ENCODE measurements at places on chromosomes 1 and 21.

- DNase-seq = no peak
These were observed 101.7 kb downstream of the KIF26B start for GRCh38 chr1:245256528-245256927.

DNA sequence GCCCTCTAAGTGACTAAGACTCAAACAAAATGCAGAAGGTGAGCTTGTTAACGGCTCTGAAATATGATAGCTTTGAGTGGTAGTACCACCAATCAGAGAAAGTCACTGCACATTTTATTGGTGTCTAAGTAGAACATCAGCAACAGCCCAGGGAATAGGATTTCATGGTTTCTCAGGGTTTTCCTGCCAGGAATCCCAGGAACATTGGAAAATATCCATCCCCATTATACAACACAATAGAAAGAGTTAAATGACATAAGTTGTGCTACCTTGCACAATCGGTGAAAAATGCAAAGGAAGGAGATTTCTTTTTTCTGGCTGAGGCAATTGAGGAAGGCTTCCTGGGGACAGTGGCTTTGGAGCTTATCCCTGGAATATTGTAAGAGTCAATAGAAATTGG lies 283.1 kb downstream of the HLX start:
- DNase-seq = no peak

DNA sequence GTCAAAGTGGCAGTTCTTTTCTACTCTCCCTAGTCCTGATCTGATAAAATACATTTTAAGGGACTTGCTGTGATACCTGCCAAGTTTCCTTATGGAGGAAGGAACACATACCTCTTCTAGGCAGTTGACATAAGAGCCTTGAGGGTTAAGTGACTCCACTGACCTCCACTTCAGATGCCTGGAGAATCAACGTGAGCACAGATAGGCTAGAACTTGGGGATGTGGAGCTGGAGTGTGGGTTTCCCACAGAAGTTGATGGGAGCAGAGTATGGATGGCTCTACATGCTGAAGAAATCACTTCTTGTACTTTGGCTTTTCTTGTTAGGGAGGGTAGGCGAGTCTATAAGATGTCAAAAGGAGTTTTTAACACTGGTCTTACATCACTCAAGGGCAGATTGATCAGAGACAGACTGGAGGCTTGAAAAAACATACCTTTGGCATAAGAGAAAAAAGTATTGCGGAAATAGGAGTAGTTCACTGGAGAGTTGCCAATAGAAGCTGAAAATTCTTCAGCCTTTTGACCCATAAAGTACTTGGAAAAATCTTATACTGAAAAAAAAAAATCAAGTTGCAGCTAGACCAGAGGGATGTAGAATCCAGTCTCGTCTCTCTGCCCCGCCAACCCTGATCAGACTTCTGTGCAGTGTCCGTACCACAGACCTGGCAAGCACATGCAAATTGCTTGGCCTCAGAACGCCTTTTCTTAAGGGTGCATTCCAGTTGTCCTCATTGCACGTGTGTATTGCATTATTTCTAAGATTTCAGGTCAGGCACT lies 5.5 kb downstream of the RHOU start:
- DNase-seq = no peak

DNA sequence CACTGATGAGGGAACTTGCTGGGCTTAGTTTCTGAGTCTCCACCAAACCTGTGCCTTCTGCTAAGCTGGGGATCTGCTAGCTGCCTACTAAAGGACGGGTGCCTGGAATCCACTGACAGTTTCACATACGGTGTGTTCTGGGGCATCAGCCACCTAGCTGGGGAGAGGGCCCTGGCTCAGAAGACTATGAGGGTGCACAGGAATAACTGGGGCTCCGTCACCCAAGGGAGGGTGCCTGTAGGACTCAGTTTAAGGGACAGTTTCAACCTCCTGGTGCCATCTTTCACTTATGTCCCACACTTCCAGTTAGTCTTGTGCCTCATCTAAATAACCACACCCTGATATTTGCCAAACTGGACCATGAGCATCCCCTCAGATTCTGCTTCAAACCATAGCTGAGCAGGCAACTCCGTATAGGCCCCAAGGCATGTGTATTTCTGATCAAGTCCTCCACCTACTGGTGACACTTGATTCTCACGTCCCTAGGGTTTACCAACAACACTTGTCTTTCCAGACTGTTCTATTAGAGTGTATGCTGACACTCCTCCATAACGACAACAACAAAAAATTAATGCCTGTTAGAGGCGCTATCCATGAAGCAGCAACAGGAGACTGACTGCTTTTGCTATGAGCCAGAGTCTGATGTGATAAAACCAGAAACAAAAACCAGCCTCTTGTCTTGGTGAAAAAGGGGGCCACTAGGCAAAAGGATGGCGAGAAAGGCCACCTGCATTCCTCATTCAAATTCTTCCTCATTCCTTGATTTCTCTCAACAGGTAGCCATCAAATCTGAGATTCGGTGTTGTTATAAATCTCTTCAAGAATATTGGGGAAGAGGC lies 55.0 kb upstream of the PAXBP1 start:
- DNase-seq = no peak

DNA sequence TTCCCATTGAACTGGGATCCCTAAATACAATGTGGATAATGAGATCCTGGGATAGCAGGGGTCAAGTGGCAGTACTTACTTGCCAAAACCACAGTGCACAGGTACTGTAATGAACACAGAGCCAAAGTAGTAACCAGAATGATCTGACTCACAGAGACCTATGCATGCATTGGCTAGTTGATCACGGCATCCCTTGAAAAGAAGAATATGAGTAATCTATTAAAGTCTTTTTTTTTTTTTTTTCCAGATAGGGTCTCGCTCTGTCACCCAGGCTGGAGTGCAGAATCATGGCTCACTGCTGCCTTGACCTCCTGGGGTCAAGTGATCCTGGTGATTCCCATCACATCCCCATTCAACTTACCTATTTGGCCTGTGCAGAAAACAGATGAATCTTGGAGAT lies 29.4 kb upstream of the EIF4G3 start:
- no peak for DNase-seq

DNA sequence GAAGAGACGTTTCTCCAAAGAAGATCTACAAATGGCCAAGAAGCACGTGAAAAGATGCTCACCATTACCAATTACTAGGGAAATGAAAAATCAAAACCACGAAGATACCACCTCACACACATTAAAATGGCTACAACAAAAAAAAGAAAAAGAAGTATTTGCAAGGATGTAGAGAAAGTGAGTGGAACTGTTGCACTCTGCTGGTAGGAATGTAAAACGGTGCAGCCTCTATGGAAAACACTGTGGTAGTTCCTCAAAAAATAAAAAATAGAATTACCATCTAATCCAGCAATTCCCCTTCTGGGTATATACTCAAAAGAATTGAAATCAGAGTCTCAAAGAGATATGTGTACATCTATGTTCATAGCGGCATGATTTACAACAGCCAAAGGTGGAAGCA lies 115.4 kb upstream of the EDN2 start:
- no peak for DNase-seq

GRCh38 chr1:72917920-72918319 lies 635.6 kb upstream of the NEGR1 start:
- no peak for DNase-seq

GRCh38 chr1:93346421-93346993 lies 800 bp downstream of the DR1 start:
- DNase-seq = peak; percentile 1

GRCh38 chr1:70554341-70554740 lies 143.3 kb downstream of the CTH start:
- DNase-seq = no peak

DNA sequence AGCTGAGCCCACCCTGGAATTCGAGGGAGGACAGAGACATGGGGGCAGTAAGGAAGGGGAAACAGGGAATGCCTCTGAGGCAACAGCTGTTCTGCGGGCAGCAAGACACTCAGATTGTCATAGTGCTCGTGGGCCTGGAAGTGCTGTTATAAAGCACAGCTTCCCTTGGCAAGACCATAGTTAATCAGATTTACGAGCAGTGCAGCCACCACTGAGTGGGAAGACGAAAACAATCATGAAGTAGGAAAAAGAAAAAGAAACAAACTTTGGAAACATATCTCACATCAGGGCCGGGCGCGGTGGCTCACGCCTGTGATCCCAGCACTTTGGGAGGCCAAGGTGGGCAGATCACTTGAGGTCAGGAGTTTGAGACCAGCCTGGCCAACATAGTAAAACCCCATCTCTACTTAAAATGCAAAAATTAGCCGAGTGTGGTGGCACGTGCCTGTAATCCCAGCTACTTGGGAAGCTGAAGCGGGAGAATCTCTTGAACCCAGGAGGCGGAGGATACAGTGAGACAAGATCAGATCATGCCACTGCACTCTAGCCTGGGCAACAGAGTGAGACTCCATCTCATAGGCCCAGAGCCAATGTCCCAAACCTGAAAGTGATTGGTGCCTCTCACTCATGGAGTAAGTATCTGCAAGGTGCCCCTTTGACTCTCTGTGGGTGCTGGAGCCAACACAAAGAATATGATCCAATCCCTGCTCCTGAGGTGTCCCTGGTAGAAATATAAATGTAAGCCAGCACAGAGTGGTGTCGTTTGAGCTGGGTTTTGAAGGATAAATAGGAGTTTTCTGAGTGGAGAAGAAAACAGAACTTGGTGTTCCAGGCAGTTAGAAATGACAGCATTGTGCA lies 55.6 kb upstream of the GPR153 start:
- no peak for DNase-seq

DNA sequence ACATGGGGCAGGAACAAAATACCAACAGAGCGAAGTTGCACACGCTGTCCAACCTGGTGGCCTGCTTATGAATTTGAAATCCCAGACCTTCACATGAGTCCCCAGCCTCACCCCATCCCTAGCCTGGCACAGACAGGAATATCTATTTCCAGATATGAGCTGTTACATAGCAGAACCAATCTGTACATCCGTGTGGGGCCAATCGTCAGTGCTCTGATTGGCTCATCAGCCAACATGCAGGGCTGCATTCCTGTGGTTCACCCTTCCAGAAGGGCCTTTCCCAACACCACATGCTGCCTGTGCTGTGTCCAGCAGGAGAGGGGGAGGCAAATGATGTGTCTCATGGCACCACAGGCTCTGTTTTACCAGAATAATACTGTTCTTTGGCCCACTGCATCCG lies 31.3 kb downstream of the CCN1 start:
- DNase-seq = no peak

DNA sequence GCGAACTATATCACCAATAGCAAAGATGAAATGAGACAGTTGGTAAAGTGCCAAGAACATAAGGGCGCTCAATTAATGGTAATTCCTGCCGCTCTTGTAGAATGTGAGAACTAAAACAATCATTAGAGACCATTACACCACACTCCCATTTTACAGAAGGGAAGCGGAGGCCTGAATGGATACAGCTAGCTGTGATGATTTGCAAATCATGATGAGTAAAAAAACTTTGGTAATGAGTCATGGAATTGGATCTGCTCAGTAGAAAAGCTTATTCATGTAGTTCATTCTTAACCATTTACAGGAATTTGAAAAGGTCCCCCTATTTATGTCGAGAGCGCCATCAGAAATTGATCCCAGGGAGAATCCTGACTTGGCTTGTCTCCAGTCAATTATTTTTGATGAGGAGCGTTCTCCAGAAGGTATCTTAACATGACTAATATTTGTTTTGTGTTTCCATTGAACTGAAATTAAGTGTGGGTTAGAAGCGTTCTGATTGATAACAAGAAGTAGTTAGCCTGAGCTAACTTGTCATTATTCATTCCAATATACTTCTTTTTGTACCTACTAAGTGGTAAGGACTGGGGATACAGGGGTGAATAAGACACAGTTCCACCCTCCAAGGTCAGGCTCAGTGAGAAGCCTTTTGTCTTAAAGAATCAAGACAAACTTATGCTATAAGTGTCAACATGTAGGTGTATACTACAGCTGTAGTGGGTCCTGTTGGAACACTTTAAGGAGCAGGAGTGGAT lies 812 bp downstream of the TTC4 start:
- DNase-seq = no peak

DNA sequence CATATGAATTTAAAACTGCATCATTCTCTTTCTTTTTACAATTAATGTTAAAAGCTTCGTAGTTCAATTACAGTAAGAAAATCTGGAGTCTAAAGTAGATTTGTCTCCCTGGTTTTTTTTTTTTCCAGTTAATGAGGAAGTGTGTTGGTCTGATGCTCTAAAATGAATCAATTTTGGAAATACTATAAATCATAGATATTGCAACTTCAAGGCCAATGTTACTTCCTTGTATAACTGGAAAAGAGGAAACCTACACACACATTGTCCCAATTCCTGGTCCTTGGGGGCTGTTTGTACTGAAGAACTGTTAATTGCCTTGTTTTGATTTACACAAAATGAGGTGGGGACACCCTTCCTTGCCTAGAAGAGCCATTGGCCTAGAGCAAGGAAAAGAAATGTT lies 107.2 kb downstream of the RGS2 start:
- no peak for DNase-seq

DNA sequence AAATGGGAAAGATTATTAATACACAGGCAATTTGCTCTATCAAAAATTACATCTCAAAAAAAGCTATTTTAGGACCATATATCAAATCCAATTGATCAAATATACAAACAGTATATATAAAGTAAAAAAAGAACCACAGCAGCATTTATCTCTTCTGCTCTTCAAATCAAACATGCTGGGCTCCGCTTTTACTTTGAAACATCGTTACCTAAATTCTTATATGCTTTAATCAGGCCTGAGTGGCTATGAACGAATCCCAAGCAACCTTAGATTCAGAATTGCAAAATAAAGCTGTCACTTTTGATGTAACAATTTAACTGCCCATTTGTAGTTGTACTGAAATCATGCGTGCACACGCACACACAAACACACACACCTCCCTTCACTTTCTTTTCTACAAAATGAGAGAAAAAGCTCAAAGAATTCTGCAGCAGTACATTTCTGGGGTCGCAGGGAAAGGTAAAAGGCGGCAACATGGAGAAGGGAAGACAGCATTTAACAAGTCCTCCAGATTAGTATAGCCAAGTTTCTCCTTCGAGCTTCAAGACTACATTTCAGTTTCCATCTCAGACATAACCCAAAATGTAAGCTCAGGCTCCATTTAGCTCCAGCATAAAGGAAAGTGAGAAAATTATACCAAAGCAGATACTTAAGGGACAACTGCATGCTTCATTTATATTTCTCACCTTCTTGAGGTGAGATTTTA lies 92.2 kb upstream of the TTC39A start:
- DNase-seq = no peak

- DNase-seq = no peak
These were observed 2.6 kb downstream of the GATAD2B start for GRCh38 chr1:153919876-153920852.

Measured in stimulated activated CD4-positive, alpha-beta T cell treated with anti-CD3 and anti-CD28 coated beads, Interleukin-12 subunit alpha, Interleukin-12 subunit beta, amount 100 ng/mL, for 24 hours (primary cell).